ENCODE measurements at places on chromosomes 16 and 17. TPM values are rescaled to one million over a fixed set of nuclear protein-coding genes. Genes with fewer than 3 reads are reported as not detected.

Gene ACSM2B
- total RNA-seq: 0.56 TPM

Gene CEP112
- total RNA-seq: 4.7 TPM

Gene IGSF6
- total RNA-seq: not detected

Gene SLC13A2
- 0.42 TPM for total RNA-seq

Gene TMED6
- total RNA-seq: 2.4 TPM

Gene AANAT
- not detected for total RNA-seq

Gene HBM
- not detected for total RNA-seq

Gene AATK
- total RNA-seq: 26.4 TPM

Gene GPATCH8
- total RNA-seq: 53.4 TPM

Gene PMP22
- 7.3 TPM for total RNA-seq

Gene HSPB9
- total RNA-seq: not detected

Gene MT1H
- not detected for total RNA-seq

Gene RUNDC3A
- total RNA-seq: 0.34 TPM

GRCh38 chr16:88732172-88732960 lies 26.1 kb downstream of the CTU2 start:
- no peaks in the 10 kb centered on the region for H3K27me3 ChIP-seq
- DNase-seq: no peak
- H3K4me3 ChIP-seq: no peak overlapping the region
- H3K27ac ChIP-seq: no peak overlapping the region
- no peaks in the 10 kb centered on the region for H3K4me1 ChIP-seq
- peaks cover 6% of the 10 kb centered on the region for H3K36me3 ChIP-seq

- H3K4me3 ChIP-seq: no peak overlapping the region
- no peak overlapping the region for H3K27ac ChIP-seq
- no peak for DNase-seq
- no peaks in the 10 kb centered on the region for H3K36me3 ChIP-seq
Measured at GRCh38 chr17:550041-550398, 164.6 kb downstream of the VPS53 start.

DNA sequence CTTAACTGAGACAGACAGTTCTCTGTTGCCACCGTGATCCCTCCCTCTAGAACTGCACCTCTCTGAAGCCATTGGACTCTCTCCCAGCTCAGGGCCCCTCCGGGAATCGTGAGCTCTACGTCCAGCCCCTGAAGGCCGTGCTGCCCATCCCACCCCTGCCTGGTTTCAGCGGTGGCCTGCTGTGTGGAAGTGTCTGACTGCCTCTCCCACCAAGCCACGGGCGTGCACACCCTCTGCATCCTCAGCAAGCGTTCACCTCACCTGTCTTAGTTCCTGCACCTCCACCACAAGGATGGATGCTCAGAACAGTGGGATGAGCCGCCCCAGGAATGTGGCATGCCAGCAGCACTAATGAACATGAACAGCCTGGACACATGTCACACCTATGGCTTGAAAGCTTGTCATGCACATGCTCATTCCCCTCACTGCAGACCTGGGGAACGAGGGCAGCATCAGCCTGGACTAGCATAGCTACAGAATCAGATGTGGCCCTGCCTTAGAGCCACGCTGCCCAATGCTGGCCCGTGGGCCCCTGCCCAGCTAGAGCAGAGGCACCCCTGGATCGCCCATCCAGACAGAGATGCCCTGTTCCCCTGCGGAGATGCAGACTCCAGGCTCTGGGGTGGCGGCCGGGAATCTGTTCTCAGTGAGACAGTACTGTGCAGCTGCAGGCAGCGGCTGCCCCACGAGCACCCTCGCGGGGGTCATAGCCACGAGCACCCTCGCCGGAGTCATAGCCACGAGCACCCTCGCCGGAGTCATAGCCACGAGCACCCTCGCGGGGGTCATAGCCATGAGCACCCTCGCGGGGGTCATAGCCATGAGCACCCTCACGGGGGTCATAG lies 73.7 kb upstream of the CHMP6 start:
- H3K27ac ChIP-seq: no peak overlapping the region
- no peaks in the 10 kb centered on the region for H3K27me3 ChIP-seq
- no peak for DNase-seq
- peaks cover 5% of the 10 kb centered on the region for H3K36me3 ChIP-seq
- no peak overlapping the region for H3K4me3 ChIP-seq

DNA sequence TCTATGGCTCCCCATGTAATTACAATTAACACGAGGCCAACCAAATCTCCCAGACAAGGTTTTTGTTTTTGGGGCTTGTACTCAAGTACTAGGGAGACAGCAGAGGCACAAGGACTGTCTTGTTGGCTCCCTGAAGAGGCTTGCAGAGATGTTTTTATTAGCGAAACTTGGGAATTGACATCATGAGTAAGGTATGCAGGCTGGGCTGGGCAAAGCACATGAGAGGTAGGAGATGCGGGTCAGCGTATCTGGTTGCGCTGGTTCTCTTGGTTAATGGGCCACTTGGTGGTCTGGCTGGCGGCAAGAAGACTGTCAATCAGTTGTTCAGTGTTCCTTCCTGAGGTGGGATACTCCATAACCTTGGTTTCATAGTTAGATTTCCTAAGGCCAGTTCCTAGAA lies 28.9 kb downstream of the LCMT1 start:
- H3K36me3 ChIP-seq: no peaks in the 10 kb centered on the region
- no peaks in the 10 kb centered on the region for H3K4me1 ChIP-seq
- no peaks in the 10 kb centered on the region for H3K27me3 ChIP-seq

GRCh38 chr17:83201206-83202001 lies 122.0 kb downstream of the METRNL start:
- H3K36me3 ChIP-seq: no peaks in the 10 kb centered on the region
- H3K4me3 ChIP-seq: no peak overlapping the region
- H3K4me1 ChIP-seq: no peaks in the 10 kb centered on the region
- no peak overlapping the region for H3K27ac ChIP-seq

GRCh38 chr16:55914383-55914782 lies 39.2 kb upstream of the CES5A start:
- H3K27ac ChIP-seq: no peak overlapping the region
- no peaks in the 10 kb centered on the region for H3K4me1 ChIP-seq
- H3K27me3 ChIP-seq: no peaks in the 10 kb centered on the region
- DNase-seq: no peak
- no peaks in the 10 kb centered on the region for H3K36me3 ChIP-seq
- no peak overlapping the region for H3K4me3 ChIP-seq

GRCh38 chr16:82231008-82231787 lies 61.2 kb upstream of the MPHOSPH6 start:
- H3K36me3 ChIP-seq: no peaks in the 10 kb centered on the region
- no peak for DNase-seq
- H3K4me1 ChIP-seq: no peaks in the 10 kb centered on the region
- H3K27ac ChIP-seq: no peak overlapping the region

- H3K4me3 ChIP-seq: no peak overlapping the region
- H3K27ac ChIP-seq: peak overlapping the region; percentile 97
- DNase-seq: no peak
- peaks cover 75% of the 10 kb centered on the region for H3K4me1 ChIP-seq
- no peaks in the 10 kb centered on the region for H3K36me3 ChIP-seq
- H3K27me3 ChIP-seq: no peaks in the 10 kb centered on the region
Measured at GRCh38 chr17:45127207-45127547, 5.1 kb downstream of the PLCD3 start.

DNA sequence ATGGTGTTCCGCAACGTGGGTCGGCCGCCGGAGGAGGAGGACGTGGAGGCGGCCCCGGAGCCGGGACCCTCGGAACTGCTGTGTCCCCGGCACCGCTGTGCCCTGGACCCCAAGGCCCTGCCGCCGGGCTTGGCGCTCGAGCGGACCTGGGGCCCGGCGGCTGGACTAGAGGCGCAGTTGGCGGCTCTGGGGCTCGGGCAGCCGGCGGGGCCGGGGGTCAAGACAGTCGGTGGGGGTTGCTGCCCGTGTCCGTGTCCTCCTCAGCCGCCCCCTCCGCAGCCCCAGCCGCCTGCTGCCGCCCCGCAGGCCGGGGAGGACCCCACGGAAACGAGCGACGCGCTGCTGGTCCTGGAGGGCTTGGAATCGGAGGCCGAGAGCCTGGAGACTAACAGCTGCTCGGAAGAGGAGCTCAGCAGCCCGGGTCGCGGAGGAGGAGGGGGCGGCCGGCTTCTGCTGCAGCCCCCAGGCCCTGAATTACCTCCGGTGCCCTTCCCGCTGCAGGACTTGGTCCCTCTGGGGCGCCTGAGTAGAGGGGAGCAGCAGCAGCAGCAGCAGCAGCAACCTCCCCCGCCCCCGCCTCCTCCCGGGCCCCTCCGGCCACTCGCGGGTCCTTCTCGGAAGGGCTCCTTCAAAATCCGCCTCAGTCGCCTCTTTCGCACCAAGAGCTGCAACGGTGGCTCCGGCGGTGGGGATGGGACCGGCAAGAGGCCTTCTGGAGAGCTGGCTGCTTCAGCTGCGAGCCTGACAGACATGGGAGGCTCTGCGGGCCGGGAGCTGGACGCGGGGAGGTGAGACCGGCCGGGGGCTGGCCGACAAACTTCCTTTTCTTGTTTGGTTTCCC lies 821 bp downstream of the SOCS7 start:
- peak overlapping the region; percentile 71 for H3K4me3 ChIP-seq
- peak overlapping the region; percentile 31 for H3K27ac ChIP-seq
- no peak for DNase-seq
- H3K36me3 ChIP-seq: no peaks in the 10 kb centered on the region

GRCh38 chr16:780296-780695 lies 7.9 kb downstream of the RPUSD1 start:
- no peaks in the 10 kb centered on the region for H3K36me3 ChIP-seq
- DNase-seq: no peak
- 0 out of 2 replicates have a peak, but pooled peaks cover 3% of the 10 kb centered on the region for H3K4me1 ChIP-seq
- H3K27ac ChIP-seq: no peak overlapping the region

GRCh38 chr17:44350733-44351226 lies 5.7 kb downstream of the GRN start:
- H3K27ac ChIP-seq: no peak overlapping the region
- H3K27me3 ChIP-seq: no peaks in the 10 kb centered on the region
- no peak overlapping the region for H3K4me3 ChIP-seq
- peak; percentile 83 for DNase-seq

DNA sequence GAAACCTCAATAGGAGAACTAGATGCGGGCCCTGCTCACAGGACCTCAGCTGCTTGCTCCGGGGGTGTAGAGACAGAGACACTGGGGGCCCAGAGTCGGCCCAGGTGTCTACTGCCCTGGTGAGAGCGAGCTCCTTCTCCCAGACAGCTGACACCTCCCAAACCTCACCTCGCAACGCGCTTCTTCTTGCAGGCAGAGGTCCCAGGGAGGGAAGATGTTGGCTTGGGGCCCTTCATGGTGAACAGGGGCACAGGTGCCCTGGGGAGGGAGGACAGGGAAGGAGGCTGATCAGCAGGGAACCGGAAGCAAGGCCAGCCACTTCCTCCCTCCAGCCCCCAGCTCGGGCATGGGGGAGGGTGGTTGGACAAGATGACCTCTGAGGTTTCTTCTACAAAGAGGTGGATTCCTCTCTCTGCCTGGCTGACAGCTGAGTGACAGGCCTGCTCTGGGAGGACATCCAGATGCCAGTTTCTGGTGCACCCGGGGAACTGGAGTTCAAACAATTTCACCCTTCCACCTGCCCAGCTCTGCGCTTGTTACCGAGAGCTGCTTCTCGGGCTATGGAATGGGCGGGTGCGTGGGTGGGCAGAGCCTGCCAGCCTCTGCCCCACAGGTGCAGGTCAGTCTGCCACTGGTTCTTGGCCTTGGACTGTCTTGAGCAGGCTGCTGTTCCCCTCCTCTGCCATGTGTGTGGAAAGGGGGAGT lies 11.7 kb upstream of the GFAP start:
- DNase-seq: peak; percentile 6
- no peaks in the 10 kb centered on the region for H3K4me1 ChIP-seq
- H3K36me3 ChIP-seq: peaks cover 6% of the 10 kb centered on the region

DNA sequence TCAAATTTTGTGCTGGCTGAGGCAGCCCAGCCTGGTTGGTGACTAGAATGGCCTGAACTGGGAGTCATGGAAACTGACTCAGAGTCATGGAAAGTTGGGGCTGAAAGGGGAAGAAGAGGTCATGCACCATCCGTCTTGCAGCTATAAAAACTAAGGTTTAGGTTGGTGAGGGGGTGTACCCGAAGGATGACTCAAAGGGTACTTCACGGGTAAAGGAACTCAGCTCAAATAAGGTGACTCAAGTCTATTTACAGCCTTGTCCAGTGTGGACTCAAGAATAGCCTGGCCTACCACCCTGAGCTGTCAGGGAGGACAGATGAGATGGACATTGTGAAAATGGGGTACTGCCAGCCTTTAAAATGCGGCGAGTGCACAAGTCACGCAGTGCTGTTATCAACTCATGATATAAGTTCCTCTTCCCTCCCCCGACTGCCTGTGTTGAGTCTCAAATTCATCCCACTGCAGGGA lies 18.6 kb downstream of the CD300LB start:
- H3K4me3 ChIP-seq: no peak overlapping the region
- no peaks in the 10 kb centered on the region for H3K4me1 ChIP-seq
- DNase-seq: no peak
- H3K27me3 ChIP-seq: no peaks in the 10 kb centered on the region
- H3K36me3 ChIP-seq: no peaks in the 10 kb centered on the region

DNA sequence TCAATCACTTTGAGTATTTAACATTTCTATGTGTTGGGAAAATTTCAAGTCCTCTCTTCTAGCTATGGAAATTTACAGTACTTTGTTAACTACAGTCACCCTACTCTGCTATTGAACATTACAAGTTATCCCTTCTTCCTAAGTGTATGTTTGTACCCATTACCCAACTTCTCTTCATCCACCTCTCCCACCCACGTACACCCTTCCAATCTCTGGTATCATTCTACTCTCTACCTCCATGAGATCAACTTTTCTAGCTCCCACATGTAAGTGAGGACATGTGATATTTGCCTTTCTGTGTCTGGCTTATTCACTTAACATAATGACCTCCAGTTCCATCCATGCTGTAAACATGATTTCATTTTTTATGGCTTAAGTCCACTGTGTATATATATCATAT lies 3.2 kb upstream of the ZNF688 start:
- no peak overlapping the region for H3K4me3 ChIP-seq
- DNase-seq: no peak
- H3K27me3 ChIP-seq: no peaks in the 10 kb centered on the region
- H3K4me1 ChIP-seq: no peaks in the 10 kb centered on the region
